ENCODE measurements at places on chromosomes 13 and 19.

DNA sequence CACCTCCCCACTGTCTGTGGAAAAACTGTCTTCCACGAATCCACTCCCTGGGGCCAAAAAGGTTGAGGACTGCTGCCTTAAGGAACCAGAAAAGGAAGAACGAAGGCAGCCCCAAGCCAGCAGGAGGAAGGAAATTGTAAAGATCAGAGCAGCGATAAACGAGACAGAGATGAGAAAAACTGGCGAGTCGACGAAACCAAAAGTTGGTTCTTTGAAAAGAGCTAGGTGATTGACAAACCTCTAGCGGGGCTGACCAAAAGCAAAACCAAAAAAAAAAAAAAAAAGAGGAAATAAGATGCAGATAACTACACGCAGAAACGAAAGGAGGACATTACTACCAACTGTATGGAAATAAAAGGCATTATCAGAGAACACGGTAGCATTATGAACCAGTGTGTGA is 76.9 kb downstream of the GADD45B start:
- no peak for DNase-seq

DNA sequence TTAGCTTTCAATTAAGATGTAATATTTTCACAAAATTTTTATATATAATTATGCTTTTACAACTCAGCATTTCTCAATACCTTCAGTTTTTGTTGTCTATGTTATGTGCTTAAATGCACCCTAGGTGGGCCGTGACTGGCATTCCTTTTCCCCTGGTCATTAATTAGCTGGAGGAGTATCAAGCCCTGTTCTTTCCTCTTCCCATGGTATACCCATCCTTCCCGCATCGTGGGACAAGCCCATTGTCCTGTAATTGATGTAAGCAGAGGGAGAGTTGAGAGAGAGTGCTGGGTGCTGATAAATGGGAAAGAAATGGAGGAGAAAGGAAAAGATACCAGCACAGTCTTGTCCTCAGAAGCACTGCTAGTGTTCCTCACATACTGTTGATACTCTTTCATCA is 591.7 kb downstream of the GPC6 start:
- DNase-seq = no peak

GRCh38 chr19:769616-770015 is 18.7 kb downstream of the MISP start:
- DNase-seq = no peak

DNA sequence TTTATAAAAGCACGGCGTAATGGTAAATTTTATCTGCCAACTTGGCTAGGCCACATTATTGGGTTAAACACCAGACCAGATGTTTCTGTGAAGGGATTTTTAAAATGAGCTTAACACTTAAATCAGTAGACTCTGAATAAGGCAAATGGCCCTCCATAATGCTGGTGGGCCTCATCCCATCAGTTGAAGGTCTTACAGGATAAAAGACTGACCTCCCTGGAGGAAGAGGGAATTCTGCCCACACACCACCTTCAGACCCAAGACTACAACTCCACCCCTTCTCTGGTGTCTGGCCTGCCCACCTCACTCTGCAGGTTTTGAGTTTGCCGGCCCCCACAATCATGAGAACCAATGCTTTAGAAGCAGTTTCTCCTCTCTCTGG is 96.4 kb downstream of the COL4A1 start:
- no peak for DNase-seq

- no peak for DNase-seq
Observed at GRCh38 chr13:33218020-33218419, 67.5 kb downstream of the STARD13 start.

DNA sequence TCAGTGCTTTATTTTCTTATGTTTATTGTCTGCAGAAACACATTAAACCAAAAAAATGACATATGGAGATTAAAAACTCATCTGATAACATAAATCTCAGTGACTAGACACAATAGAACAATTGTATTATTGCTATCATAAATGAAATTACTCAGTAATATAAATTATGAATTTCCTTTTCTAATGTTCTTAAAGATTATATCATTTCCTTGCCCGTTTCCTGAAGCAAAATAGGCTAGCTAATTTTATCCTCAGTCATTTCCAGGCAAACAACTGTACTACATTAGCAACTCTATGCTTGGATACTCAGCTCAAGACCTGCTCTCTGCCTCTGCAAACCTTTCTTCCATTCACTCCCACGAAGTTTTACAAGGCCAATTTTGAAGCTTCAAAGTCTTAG is 61.2 kb downstream of the RFC3 start:
- no peak for DNase-seq

GRCh38 chr19:33437821-33438671 is 64.5 kb downstream of the CEBPG start:
- no peak for DNase-seq

DNA sequence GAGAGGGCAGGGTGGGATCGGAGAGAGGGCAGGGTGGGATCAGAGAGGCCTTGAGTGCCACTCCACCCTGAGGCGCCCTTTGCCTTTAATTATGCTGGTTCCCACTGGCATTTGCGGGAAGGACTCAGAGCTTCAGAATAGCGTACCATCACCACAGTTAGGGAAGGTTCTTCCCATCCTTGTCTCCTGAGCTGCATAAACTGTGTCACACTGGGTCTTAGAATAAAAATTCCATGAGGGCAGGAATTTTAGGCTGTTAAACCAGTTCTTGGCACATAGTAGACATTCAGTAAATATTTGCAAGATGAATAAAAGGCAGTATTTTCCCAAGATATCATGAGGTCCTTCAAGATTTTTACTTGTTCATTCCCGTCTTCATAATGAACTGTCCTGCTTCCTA is 24.4 kb downstream of the PPP2R1A start:
- no peak for DNase-seq

- DNase-seq = peak; percentile 32
Observed at GRCh38 chr13:114100446-114101357, 31.7 kb downstream of the RASA3 start.

DNA sequence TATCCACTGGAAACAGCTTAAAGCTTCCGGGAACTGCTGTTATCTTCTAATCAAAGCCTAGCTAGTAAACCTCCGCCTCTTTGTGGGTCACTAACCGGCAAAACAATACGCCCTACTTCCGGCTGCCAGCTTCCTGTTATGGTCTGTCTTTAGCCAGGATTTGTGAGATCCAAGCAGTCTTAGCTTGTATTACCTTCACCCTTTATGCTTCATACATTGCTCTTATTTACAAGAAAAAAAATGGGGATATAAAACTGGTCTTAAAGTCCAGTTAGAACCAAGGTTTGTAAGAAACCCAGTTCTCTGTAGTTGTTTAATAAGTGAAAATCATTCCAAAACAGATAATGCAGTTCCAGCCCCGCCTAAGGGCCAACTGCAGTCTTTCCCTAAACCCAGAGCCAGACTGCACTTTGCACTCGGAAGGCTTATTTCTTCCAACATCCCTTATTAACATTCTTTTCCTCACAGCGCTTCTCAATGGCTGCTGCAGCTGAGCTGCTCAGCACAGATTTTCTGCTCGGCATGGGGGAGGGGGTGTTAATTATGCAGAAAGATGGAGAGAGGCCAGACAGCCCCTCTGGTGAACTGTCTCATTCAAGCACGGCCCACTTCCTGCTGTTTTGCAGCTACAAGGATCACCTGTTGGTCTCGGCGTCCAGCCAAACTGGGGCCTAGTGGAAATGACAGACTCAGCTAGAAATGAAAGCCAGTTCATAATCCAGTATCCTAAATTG is 368.4 kb downstream of the KLF12 start:
- DNase-seq = peak; percentile 94

GRCh38 chr19:2761876-2762782 is 20.9 kb downstream of the SGTA start:
- no peak for DNase-seq

GRCh38 chr13:52005841-52006522 is 5.3 kb downstream of the ATP7B start:
- no peak for DNase-seq

- DNase-seq = no peak
Observed at GRCh38 chr13:40206241-40207000, 460.0 kb downstream of the FOXO1 start.

GRCh38 chr13:42929886-42930535 is 62.0 kb downstream of the EPSTI1 start:
- DNase-seq = no peak

- DNase-seq = no peak
Observed at GRCh38 chr19:47713046-47714021, at the start of gene EHD2. TSS of gene EHD2 (plus strand) at chr19:47713422. CDS start at chr19:47716613, 3,191 bp downstream.

GRCh38 chr13:99886706-99887105 is 84.9 kb downstream of the ZIC5 start:
- DNase-seq = no peak

DNA sequence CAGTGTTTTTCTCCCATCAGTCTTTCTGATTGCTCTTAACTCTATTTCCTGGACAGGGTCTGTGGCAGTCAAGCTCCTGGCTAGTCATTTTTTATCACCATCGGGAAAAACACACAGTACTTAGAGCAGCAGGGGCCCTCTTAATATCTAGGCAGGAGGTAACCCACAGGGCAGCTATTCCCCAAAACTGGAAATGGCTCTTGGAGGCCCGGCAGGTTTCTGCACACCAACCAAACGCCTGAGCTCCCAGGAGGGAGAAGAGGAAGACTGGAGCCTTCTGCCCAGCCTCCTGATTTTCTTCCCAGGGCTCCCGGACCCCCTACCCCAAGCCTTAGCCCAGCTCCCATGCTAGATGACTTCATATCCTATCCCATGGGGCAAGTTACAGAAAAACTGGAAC is 49.3 kb upstream of the VSTM2B start:
- no peak for DNase-seq

DNA sequence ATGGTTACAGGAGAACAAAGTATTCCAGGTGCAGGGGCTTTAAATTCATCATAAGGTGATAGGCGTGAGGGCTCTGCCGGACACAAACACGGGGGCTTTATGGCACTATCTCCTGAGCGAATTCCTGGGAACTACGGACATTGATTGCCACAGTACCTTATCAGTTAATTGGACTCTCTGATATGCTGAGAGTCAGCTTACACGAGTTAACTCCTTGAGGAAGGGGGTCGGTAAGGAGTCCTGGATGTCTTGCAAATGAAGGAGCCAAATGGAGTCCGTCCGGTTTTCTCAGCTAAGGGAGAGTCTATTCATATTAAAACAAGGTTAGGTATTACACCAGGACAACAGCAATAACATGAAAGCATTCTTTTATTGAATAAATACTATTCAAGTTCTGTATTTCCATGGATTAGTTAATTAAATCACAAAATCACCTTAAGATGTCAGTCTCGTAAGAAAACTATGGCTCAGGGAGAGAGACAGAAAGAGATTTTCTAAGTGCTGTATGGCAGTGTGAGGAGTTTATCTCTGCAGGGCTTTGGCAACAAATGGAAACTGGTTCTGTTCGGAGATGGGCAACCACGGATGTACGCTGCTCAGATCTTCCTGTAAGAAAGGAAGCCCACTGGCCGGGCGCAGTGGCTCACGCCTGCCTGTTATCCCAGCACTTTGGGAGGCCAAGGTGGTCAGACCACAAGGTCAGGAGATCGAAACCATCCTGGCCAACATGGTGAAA is 26.2 kb upstream of the HIF3A start:
- no peak for DNase-seq

- no peak for DNase-seq
Observed at GRCh38 chr19:10543059-10543419, 665 bp upstream of the ATG4D start.

DNA sequence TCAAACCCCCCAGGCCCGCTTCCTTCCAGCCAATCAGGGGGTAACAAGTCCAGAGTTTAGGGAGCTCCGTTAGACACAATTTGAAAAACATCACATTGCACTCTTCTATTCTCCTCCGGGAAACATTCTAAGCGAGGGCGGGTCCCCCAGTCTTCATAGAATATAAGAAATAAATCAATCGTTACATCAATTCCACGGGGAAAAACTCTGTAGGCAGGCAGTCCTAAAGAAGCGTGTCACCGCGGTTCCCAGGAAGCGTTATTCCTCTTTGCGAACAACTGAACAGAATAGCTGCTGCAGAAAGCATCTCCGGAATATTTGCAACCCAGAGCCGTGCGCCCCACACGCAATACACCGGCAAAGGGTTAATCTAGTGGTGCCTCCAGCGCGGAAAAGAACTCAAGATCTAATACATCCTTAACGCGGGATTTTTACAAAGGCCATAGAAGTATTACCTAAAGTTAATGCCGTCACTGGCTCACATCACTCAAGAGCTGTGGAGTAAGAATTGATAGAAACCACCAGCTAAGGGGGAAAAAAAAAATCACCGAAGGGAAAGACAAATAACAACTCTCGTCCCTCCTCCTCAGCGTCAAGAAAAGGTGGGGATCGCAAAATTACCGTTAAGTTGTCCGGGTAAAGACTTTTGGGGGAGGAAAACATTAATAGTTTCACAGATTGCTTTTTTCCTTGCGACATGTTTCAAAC is 65.1 kb downstream of the KCNRG start:
- peak; percentile 13 for DNase-seq

GRCh38 chr19:2507109-2507508 is 31.2 kb downstream of the GADD45B start:
- no peak for DNase-seq

DNA sequence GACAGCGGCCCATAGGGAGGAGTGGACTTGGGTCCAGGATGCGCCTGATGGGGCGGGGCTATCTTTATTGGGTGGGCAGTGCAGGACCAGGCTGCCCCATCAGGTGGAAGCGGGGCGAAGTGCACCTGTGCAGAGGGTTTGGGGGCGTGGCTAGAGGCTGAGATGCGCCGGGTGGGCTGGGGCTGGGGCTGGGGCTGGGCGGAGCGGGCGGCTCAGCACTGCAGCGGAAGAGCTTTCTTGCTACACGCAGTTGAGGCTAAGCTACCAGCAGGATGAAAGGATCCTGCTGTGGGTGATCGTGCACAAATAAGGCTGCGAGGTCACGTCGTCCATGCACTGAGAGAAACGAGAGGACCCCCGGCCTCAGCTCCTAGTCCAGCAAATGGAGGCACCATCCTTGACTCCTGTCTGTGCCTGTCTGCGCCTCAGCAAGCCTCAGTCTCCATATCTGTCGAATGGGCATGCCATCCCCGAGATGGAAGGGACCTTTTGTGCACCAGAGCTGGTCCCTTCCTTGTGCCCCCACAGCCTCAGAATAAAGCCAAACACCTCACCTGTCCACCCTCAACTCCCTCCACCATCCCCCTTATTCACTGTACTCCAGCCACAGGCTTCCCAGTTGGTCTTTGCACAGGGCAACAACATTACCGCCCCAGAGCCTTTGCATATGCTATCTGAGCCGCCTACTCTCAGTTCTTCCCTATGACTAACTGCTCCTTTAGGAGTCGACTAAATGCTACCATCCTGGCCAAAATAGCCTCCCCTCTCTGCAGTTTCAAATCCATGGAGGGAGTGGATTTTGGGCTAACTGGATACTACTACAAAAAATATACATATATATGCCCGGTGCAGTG is 21.0 kb upstream of the HOMER3 start:
- DNase-seq = no peak

DNA sequence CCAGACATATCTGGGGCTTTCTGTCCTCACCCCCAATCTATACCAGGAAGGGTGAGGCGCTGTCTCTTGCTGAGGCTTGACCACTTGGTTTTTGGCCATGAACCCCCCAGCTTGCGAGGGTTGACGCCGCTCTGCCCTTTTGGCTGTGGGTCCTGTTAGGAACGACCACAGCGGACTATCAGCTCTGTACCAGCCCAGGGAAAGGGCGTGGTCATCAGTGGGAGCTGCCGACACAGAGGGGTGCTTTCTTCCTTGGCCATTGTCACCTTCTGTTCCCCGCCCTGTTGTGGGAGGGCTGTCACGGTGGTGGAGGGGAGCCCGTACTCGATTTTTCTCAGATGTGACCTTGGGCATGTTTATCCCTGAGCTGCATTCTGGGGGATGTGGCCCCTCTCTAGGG is 5.7 kb downstream of the DCAF15 start:
- DNase-seq = no peak
